Activated T-cell treated with anti-CD3 and anti-CD28 coated beads, Interleukin-2, amount 50 U/mL, for 4 hours (primary cell): ENCODE measurements at places on chromosomes 2 and 18. TPM values are rescaled to one million over a fixed set of nuclear protein-coding genes. Genes with fewer than 3 reads are reported as not detected.

GRCh38 chr2:167506395-167506794 is 618.1 kb downstream of the XIRP2 start:
- no peak for DNase-seq

GRCh38 chr2:63614983-63615945 is 26.5 kb downstream of the MDH1 start:
- DNase-seq: no peak

The SLC40A1 gene
- 4.6 TPM for total RNA-seq

The BOK gene
- total RNA-seq: 0.15 TPM

DNA sequence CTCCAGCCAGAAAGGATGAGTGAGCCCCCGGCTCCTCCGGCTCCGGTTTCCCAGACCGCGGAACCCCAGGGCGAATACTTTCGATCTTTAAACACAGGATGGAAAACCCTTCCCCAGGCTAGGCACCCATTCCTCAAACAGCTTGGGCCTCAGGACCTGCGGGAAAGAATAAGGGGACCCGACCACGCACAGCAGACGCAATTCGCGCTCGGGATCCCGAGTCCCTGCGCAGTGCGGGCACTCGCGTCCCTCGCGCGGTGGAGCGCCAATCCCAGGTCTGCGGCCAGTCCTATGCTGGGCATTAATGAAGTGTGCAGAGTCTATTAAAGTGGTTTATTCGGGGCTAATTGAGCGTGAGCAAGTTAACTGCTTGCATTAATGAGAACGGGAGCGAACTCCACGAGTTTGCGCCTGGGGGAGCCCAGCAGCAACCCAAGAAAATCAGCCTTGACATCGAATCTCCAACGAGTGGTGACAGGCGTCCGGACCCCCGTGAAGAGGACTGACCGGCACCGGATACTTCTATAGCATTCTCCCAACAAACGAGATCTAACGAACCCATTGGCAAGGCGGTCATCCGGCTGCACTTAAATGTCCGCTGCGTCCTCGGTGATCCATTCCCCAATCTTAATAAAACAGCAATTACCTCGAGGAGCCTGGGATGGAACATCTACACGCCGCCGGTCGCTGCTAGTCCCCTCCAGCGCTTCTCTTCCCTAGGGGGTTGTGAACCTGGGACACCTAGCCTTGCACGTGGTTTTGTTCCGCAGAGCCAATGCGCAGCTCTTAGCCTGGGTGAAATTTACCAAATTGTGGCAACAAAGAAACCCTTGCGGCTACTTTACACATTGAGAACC is 1.6 kb downstream of the OSR1 start:
- DNase-seq: no peak

The RTP5 gene
- total RNA-seq: 0.13 TPM

- DNase-seq: no peak
Measured at GRCh38 chr2:112832841-112833638, 3.5 kb downstream of the IL1B start.

The MC5R gene
- total RNA-seq: not detected

The ONECUT2 gene
- 0.03 TPM for total RNA-seq

The HNRNPLL gene
- total RNA-seq: 86.3 TPM

DNA sequence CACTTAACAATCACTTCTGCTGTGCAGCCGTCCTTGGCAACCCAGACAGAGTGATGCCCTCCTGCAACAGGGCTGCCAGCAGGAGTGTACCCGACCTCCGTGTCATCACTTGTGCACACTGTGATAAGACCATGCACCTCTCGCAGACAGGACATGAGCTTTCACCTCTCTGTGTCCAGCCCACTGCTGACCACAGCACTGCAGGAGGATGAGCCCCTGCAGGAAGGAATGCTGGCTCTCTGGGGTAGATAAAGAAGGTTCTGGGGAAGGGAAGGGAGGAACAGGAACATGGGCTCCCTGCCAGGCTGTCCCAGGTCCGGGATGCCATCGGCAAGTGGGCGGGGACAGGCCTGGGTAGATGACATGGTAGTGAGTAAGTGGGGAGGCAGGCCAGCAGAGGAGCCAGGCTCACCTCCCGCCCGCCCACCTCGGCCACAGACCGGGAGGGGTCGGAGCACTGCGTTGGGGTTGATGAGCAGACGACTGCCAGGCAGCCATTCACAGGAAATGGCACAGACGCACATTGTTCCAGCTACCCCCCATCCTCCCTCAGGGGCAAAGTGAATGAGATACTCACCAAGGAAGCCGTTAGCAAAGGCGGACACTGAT is 18.6 kb upstream of the COL6A3 start:
- DNase-seq: peak; percentile 84

GRCh38 chr2:66689456-66690051 is 254.6 kb downstream of the MEIS1 start:
- no peak for DNase-seq

GRCh38 chr18:63578357-63578958 is 8.7 kb upstream of the SERPINB13 start:
- DNase-seq: no peak

The AKAIN1 gene
- not detected for total RNA-seq

The UPP2 gene
- total RNA-seq: not detected

The GPR35 gene
- 3.0 TPM for total RNA-seq

DNA sequence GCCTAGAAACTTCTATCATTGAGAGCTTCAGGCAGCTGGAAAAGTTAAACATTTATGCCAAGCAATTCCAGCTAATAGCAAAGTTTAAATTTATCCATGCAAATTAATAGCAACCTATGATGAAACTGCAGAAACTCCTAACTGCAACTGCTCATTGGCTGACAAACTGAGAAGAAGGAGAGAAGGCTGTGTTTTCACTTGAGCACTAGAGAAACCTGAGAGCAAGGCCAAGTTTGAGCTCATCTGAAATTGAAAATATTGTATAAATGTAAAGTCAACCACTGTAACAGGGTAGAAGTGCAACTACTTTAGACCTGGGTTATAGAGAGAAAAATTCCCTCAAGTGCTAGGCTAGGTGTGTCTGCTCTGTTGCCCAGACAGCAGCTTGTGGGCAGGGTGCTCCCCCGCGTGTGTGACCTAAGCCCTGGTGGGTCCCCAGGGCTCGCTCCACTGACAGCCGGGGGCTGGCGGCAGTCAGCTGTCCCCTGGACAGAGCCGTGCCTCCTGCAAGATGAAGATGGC is 50.2 kb downstream of the CABYR start:
- DNase-seq: no peak

DNA sequence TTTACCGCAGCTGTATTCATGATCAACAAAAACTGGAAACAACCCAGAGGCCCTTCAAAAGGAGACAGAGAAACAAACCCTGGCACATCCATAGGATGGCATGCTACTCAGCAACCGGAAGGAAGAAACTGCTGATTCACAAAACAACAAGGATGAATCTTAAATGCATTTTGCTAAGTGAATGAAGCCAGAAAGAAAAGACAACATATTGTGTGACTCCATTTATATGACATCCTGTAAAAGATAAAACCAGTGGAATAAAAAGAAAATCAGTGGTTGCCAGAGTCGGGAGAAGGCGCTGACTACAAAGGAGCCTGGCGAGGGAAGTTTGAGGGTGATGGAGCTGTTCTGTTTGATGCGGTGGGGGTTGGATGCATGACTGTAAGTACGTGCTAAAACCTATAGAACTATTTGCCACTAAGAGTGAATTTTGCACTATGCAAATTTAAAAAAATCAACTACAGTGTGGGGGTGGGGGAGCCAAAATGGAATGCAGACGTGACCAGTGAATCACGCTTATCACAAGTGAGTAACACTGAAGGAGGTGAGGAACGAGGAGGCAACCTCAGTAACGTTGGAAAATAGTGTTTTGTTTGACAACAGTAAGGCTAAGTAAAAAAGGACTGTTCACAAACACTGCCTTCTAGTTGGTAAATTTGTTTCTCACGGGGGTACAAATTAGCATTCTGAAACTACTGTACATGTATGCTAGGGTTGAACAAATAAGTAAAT is 108.9 kb downstream of the INHBB start:
- DNase-seq: no peak

The LAMA1 gene
- 0.05 TPM for total RNA-seq

The OSR1 gene
- total RNA-seq: not detected

DNA sequence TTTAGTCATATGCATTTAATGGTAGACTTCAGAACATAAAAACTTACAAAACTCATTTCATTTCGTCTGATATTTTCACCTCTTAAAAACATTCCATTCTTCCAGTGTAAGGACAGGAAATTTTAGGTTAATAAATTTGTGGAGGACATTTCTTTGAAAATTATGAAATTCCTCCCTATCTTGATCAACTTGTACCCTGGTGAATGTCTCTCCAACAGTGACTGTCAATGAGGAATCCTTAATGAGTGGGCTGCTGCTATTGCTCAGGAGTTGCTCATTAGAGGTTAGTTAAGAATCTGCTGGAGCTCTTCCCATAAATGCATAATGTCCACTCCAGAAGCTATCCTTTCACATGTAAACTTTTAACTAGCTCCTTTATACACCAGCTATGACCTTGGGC is 69.1 kb downstream of the LRP1B start:
- DNase-seq: no peak

- DNase-seq: no peak
Measured at GRCh38 chr2:207230261-207231105, 64.7 kb upstream of the KLF7 start.

The ASNSD1 gene
- total RNA-seq: 61.7 TPM

- DNase-seq: no peak
Measured at GRCh38 chr2:169072163-169072925, 3.0 kb downstream of the DHRS9 start.

DNA sequence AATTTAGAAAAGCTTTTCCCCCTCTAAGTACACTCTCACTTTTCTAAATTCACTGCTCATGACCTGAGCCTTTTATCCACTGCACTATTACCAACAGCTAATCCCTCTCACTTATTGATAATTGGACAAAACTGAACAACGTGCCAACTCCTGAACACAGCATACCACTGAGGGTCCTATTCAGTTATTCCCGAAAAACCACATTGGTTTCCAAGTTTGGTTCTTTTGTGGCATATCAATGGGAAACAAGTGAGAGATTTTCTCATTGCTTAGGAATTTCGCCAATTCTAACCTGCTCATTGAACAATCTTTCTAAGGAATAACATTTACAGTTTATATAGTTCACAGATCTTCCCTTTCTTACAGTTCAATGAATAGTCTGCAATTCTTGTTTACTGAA is 977.4 kb downstream of the TMEM182 start:
- no peak for DNase-seq

DNA sequence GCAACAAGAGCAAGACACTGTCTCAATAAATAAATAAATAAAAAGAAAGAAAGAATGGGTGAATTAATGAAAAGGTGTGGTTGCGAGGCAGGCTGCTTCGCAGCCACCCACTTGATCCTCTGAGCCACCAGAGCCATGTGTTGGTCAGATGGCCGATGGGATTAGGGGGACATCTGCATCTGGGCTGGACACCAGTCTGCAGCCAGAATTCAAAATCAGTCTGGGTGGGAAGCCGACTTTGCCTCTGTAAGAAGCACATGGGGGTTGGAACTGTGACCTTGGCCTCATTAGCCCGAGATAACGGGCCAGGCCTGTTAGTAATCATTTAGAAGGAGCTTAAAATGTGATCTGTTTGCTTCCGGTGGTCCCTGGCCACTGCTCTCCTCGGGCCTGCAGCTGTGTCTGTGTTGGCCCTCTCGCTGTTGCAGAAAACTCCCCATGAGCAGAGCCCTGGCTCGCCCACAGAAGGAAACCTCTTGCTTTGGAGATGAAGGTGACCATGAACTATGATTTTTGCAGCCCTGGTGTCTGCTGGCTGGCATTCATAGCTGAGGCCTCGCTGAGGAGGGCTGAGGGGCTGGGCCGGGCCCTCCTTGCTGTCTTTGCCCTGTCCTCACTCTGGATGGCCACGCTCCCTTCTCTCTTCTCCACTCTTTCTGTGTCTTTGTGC is 94.4 kb downstream of the DYSF start:
- no peak for DNase-seq

The LHCGR gene
- total RNA-seq: not detected

The TBR1 gene
- not detected for total RNA-seq

The ZNF516 gene
- 4.3 TPM for total RNA-seq

DNA sequence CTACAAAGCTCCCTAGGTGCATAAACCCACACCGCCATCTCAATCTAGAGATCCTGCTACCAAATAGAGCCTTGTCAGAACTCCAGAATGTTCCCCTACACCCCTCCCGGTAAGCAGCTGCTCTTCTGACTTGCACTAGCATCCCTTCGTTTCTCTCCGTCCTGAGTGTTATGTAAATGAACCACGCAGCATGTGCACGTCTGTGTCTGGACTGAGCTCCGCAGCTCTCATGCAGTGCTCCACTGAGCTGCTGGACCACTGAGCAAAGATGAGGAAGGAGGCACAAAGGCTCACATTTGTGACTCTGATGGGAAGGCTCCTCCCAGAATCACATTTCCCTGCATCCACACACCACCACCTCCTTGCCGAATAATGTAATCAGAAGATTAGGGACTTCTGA is 203.6 kb downstream of the MYT1L start:
- DNase-seq: no peak

GRCh38 chr2:47309472-47309951 is 93.4 kb upstream of the MSH2 start:
- no peak for DNase-seq

- no peak for DNase-seq
Measured at GRCh38 chr2:181882246-181883020, 9.1 kb upstream of the ITPRID2 start.

The LOXL3 gene
- total RNA-seq: 0.49 TPM

DNA sequence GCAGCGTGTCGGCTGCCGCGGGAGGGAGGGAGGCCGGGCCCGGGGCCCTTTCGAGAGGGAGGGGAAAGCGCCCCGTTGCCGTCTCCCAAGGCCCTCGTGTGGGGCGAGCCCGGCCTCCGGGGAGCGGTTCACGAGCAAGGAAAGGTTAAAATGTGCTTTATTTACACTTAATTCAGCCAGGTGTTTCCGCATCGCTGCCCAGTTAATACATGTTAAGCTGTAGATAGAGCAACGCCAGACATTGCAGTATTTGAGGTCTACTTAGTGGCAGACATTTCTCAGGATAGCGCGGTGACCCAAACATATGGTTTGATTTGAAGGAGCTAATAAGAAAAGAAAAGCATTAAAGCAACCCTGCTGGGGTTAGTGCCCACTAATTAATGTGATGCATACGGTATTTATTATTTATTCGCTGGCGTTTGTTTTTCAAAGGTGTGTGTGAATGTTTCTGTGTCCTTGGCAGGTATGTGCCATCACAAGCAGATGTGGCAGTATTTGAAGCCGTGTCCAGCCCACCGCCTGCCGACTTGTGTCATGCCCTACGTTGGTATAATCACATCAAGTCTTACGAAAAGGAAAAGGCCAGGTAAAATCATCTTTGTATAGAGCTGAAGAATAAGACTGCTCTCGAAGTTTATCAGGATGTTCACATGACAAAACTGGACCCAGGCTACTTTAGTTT is 571 bp downstream of the EEF1B2 start:
- no peak for DNase-seq

The STEAP3 gene
- 0.24 TPM for total RNA-seq

The CDK5R2 gene
- total RNA-seq: not detected

GRCh38 chr2:119434664-119435063 is 3.0 kb downstream of the TMEM37 start:
- no peak for DNase-seq
